OCI-M1 (cell line): ENCODE measurements at places on chromosomes 6 and 20.

DNA sequence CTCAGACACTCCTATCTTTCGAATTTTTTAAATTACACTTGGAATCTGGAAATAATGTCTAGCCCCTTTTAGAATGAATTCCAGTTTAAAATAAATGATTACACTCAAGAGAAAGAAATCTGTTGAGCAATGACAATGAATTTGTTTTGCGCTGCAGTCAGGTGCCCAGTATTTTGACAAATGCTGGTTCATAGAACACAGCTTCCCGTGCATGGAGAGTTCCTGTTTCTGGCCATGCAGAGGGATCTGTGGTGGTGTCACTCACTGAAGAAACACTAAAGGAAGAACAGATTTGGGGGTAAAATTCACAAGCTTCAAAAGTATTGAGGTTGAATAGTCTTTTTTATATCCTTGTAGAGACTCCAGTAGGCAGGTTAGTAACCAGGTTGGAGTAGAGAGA, 113.4 kb upstream of the CEP85L start:
- DNase-seq: no peak

DNA sequence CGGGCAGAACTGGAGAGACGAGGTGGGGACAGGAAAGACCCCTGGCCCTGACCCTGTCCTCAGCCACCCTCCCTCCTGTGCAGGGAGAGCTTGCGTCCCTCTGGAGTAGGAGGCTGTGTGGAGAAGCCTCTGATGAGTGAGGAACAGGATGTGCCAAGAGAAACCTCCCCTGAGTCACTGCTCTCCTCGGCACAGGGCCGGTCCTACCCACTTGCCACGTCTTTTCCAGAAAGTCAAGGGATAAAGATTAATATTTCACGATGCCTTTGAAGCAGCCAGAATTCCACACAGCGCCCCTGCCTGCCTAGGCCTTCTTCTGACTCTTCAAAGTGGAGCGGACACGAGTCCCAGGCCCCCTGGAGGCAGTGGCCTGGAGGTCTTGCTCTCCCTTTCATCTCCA, 34.9 kb upstream of the THBS2 start:
- no peak for DNase-seq

GRCh38 chr6:121686611-121687023, 251.2 kb downstream of the GJA1 start:
- no peak for DNase-seq

DNA sequence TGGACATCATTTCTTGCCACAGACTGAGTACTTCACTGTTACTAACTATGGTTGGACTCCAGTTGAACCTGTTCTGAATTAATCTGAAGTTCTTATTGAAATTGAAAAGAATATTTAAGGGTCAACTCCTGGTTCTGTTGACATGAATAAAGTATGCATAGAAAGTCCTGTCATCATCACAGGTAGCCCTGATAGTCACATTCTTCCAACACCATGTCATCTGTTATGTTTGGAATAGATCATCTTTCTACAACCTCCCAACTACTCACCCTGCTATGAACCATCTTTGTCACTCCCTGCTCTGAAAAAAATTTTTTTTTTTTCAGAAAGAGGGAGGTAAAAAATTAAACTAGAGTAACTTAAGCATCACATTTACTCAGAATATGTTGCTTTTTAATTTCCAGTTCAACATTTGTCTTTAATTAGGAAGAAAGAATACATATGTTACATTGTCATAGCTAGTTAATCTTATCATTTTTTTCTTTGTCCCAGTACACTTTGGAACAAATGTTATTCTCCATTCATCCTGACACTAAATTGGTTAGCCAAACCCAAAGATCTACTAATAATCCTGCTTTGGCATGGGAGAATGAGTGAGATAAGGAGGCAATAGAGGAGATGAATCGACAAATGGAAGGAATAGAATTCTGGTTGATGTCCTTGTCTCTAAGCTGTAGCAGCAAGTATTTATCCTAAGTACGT, 775.1 kb upstream of the NRSN1 start:
- DNase-seq: no peak

- no peak for DNase-seq
Measured at GRCh38 chr20:44137266-44137801, 49.7 kb downstream of the JPH2 start.

- no peak for DNase-seq
Measured at GRCh38 chr6:90444160-90444714, 142.6 kb downstream of the MAP3K7 start.

GRCh38 chr6:75273009-75273408, 11.6 kb downstream of the TMEM30A start:
- DNase-seq: no peak

GRCh38 chr6:128558924-128559323, 38.5 kb upstream of the PTPRK start:
- peak; percentile 88 for DNase-seq

DNA sequence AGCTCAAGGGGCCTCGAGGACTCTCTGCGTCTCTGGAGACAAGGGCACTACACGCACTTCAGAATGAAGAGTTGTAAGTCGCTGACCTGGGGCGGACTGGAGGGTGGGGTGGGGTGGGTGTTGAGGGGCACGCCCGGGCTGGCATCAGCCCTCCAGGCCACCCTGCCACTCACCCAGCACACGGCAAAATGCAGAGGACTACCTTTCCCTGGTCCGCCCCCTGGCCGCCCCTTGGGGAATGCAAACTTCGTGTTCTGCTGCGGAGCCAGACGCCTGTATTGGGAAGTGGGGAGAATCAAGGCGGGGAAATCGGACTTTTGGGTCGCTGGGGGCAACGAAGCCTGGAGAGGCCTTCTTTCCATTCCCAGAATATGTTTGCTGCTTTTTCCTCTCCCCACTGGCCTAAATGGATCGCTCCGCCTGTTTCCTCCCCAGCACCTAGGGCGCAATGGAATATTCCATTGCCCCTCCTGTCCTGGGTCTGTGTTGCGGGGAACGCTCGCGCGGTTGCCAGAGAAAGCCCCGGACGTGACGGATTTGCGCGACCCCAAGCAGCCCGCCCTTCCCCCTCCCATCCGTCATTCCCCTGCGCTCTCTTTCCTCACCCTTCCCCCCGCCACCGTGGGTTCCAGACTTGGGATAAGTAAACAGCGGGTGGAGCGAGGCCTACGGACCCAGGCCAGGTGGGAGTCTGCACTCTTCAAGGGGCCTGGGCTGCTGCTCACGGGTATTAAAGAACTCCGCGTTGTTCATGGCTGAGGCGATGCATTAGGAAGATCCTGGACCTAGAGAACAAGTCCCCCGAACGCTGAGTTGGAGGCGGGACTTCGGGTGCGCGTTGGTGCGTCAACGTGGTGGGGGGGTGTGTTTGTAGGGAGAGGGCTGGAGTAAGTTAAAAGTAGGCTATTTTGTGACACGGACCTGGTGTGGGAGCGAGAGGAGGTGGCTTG, at the start of gene PPT2:
Gene PPT2, plus strand, starts transcription at position 578 of the 950 bp plus-strand sequence. CDS start 454 bp downstream, outside the sequence.
- DNase-seq: peak; percentile 97

- peak; percentile 78 for DNase-seq
Measured at GRCh38 chr6:83985308-83985713, 48.3 kb upstream of the MRAP2 start.

DNA sequence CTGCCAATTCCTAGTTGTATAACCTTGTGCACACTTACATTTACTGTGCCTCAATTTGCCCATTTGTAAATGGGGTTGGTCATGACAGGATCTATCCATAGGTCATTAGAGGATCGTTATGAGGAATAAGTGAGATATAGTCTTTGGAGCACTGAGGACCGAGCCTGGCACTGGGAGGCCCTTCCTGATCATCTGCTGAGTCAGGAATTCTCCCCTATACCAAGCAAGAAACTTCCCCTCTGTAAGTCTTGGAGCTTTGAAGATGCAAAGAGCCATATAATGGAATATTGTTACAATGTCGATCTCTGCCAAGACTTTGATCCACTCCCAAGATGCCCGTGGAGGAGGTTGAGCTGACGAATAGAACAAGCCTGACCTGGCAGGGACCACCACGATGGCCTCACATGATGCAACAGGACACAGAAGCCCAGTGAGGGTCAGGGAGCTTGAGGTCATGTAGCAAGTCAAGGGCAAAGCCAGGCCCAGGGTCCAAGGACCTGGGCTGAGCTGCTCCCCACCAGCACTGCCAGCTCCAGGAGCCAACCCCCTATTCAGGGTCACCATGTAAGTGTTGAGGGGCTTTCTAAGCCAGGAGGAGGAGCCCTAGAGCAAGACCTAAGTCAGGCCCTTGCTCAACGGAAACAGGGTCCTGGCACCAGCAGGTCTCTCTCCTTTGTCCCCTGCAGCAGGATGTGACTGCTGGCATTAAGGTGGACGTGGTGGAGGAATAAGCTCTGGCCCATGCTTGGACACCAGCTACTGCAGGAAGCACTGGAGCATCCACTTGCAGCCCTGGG, 16.7 kb downstream of the PDRG1 start:
- no peak for DNase-seq

DNA sequence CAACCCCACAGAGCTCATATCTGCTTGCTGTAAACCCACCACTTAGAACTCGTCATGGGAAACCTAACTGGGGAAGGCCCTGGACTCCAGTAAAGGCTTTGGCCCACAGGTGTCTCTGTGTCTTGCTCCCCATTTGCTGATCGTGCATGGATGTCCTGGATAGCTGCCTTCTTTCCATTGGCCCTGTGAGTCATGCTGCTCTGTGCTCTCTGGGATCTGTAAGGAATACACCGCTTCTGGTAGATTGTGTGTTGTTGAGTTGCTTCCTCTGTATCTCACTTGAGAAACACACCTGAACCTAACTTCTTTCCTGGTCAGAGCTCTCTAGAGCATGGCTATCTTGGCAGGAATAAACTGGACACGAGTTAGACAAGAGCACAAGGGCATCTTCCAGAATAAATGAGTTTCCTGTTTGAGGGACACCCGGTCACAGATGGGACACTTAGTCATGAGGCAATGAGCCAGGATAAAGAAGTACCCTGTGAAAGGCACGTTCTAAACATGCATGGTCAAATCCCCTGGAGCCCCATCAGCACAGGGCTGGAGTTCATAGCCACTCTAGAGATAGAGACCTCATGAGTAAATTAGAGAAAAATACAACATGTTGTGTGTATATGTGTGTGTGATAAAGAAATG, 99.6 kb upstream of the TMEM170B start:
- no peak for DNase-seq

GRCh38 chr6:109296971-109297372, 85.3 kb downstream of the CD164 start:
- no peak for DNase-seq

DNA sequence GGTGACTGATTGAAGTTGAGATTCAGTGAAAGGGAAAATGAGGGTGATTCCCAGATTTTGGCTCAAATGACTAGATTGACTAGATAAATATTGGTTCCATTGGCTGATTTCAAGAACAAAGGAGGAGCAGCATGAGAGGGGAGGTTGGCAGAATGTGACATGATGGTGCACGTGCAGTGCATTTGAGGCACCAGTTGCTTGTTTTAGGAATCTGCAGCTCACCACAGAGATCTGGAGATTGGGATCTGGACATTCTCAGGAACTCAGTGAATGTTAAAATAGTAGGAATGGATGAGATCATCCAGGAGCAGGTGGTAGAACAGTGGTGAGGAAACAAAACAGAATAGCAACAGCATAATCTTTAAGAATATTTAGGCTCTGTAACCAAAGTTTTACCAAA, 496.3 kb downstream of the DHX35 start:
- DNase-seq: no peak

DNA sequence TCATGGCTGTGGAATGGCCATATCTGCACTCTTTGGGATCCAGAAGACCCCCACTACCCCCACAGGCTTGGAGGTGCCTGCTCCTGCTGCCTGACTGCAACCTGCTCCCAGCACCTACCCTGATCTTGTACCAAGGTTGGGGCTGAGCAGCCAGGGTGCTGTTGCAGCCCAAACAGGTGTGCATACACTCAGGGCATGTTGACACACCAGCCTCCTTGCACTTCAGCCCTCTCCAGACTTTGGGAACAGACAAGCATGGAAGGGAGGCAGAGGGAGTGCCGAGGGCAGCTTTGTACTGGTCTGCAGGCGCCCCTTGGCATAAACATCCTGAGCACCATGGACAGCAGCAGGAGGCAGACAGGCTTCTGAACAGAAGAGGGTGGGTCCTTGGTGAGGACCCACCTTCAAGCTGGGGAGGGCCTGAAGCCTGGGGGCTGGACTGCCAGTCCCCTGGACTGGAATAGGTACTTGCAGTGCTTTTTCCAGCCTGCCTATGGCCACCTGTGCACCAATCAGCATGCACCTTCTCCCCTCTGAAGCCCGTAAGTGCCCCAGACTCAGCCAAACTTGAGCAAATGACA, 1675.8 kb downstream of the HACE1 start:
- DNase-seq: no peak

GRCh38 chr6:3227363-3228045, at the start of gene TUBB2B:
Gene TUBB2B (minus strand): TSS chr6:3227653. CDS start chr6:3227543, 110 bp downstream.
- peak; percentile 60 for DNase-seq

GRCh38 chr6:129368970-129369369, 341.0 kb downstream of the ARHGAP18 start:
- no peak for DNase-seq

GRCh38 chr20:8033151-8033841, 13.7 kb upstream of the TMX4 start:
- DNase-seq: no peak

- DNase-seq: no peak
Measured at GRCh38 chr6:167795321-167795811, 31.3 kb upstream of the AFDN start.

GRCh38 chr6:134752445-134752844, 197.5 kb downstream of the ALDH8A1 start:
- DNase-seq: no peak

GRCh38 chr6:77133031-77133430, 330.3 kb downstream of the HTR1B start:
- no peak for DNase-seq

DNA sequence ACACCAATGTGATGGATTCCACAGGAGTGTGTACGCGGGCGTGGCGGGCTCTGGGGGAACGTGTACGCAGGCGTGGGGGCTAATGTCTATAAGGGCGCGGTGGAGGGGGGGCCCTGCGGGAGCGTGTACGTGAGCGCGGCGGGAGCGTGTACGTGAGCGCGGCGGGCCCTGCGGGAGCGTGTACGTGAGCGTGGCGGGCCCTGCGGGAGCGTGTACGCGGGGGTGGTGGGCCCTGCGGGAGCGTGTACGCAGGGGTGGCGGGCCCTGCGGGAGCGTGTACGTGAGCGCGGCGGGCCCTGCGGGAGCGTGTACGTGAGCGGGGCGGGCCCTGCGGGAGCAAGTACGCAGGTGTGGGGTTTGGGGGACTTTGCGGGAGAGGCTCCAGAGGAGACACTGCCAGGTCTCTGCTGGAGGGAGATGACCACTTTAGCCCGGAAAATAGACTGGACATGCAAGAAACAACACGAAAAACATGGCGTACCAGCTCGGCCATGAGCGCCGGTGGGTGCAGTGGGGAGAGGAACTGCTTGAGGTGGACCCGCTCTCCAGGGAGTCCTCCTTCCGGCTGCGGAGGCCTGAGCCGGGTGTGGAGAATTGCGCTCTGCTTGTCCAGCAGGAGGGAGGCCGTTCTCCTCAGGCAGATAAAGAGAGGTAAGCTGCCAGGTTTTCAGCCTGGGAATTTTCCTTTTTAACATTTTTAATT, 27.8 kb upstream of the SMOC2 start:
- DNase-seq: no peak

DNA sequence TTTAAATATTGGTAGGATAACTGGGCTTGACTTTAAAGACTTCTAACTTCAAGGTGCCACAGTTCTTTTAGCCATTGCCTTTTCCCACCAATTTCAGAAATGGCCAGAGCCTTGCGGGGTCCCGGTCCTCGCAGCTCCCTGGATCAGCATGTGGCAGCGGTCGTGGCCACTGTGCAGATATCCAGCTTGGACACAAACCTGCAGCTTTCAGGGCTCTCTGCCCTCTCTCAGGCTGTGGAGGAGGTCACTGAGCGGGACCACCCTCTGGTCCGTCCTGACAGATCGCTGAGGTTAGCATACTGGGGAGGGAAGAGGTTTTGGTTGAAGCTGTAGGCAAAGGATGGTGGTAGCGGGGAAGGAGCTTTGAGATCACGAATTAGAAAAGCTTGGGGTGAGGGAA, 6.4 kb downstream of the CUL9 start:
- DNase-seq: no peak

GRCh38 chr6:16503241-16503775, 258.0 kb downstream of the ATXN1 start:
- no peak for DNase-seq
